Fibroblast of villous mesenchyme (primary cell): ENCODE measurements at places on chromosomes 4 and X. TPM values are rescaled to one million over a fixed set of nuclear protein-coding genes. Genes with fewer than 3 reads are reported as not detected.

CTSO gene
- total RNA-seq: 10.8 and 12.2 TPM in 2 replicates

IBSP gene
- not detected in 2 replicates for total RNA-seq

HGFAC gene
- total RNA-seq: not detected in 2 replicates

GYPE gene
- 0.64 and 0.86 TPM in 2 replicates for total RNA-seq

MAGEA9B gene
- total RNA-seq: under 0.01 TPM in 1 of 2 replicates, not detected in the other

NONO gene
- 355 and 462 TPM in 2 replicates for total RNA-seq

- DNase-seq: peak; percentile 96
These were observed 22.5 kb upstream of the MYOZ2 start for GRCh38 chr4:119113033-119113655.

- peak; percentile 30 for DNase-seq
These were observed 30.7 kb downstream of the ARHGEF9 start for GRCh38 chrX:63754136-63754859.

DNA sequence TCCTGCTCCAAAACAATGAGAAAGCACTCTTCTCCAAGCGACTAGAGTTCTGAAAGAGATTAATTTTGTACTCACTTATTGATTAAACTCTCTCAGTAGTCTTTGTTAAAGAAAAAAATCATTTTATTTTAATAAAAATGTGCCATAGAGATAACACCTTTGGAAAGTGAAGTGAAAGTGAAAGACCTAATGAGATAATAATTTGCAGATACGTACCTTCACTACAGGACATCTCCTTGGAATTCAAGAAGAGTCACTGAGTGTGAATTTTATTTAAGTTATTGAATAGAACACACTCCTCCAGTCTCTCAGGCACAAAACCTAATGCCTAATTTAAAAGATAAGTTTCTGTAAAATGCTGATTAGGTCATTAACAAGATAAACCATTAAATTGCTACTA, 1070.6 kb upstream of the GRID2 start:
- DNase-seq: no peak

DNA sequence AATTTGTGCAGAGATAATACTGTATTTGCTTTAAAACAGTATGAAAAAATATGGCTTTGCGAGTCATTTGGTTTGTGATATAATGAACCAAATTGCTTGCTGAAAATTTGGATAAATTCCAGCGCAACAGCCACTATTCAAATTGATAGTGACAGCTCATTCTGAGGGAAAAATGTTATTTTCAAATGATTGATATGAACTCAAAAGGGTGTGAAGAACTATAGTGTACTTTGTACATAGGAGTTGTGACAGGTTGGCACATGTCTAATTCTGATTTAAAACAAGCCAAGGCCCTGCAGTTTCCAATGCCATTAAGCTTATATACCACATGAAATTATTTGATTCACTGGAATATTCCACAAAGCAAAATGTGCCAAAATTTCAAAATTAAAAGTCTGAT, 1628.9 kb upstream of the AGA start:
- DNase-seq: no peak

DNA sequence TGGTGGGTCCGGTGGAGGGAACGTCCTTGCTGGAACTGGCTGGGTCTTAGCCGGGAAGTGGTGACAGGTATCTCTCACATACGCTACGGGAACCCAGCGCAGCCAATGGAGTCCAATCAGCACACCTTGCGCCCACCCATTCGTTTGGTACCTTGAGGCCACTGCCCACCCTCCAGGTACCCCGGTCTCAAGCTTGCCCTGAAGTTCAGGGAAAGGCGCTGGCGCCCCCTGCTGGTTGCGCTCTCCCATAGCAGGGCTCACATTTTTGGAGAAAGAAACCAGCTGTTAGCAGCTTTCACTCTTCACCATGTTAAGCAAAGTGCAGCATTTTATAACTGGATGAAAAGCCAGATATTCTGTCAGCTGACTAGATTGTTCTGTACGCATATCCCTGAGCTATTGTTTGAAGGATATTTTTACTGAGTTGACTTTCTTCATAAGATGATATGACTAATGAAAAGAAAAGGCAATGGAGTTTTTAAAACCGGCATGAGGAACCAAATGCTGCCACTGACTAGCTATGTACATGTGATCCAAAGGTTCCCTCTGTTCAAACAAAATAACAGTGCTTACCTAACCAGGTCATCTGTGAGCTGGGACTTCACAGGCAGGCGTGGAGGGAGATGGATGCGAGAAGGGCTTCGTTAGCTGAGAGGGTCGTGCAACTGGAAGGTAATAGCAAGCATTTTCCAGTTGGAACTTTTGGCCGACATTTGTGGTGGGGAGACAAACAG, 43.7 kb downstream of the OTOP1 start:
- peak; percentile 13 for DNase-seq

DNA sequence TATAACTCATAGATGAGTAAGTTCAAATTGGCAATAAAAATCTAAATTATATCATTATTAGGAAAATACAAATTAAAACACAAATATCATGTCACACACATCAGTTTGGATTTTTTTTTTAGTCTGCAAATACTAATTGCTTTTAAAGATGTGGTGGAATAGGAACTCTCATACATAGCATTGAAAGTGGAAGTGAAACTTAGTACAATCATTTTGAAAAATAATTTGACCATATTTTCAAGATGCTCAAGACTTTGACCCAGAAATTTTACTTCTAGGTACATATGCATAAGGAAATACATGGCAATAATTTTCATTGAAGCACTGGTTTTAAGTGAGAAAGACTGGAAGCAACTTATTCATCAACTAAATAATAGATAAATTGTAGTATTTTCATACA, 147.5 kb upstream of the SMIM31 start:
- no peak for DNase-seq

GRCh38 chrX:149040873-149041535, 464.1 kb downstream of the IDS start:
- DNase-seq: no peak
